ENCODE measurements at places on chromosomes 7 and 10.
A peak's percentile ranks its signal among the peaks of the same experiment; 100 is the strongest.

- H3K36me3 ChIP-seq = no peaks in the 10 kb centered on the region
- H3K4me3 ChIP-seq = no peak overlapping the region
- DNase-seq = no peak
- no peak overlapping the region for H3K27ac ChIP-seq
These were observed 49.6 kb downstream of the GRID1 start for GRCh38 chr10:86316990-86317389.

GRCh38 chr10:99403674-99404073 is 26.8 kb downstream of the GOT1 start:
- H3K27me3 ChIP-seq = no peaks in the 10 kb centered on the region
- no peak for DNase-seq
- H3K27ac ChIP-seq = no peak overlapping the region
- peaks cover 18% of the 10 kb centered on the region for H3K36me3 ChIP-seq
- H3K4me1 ChIP-seq = no peaks in the 10 kb centered on the region

GRCh38 chr7:34902182-34902581 is 135.1 kb downstream of the DPY19L1 start:
- peaks cover 14% of the 10 kb centered on the region for H3K4me1 ChIP-seq
- H3K36me3 ChIP-seq = no peaks in the 10 kb centered on the region
- no peak overlapping the region for H3K4me3 ChIP-seq
- no peak overlapping the region for H3K27ac ChIP-seq

DNA sequence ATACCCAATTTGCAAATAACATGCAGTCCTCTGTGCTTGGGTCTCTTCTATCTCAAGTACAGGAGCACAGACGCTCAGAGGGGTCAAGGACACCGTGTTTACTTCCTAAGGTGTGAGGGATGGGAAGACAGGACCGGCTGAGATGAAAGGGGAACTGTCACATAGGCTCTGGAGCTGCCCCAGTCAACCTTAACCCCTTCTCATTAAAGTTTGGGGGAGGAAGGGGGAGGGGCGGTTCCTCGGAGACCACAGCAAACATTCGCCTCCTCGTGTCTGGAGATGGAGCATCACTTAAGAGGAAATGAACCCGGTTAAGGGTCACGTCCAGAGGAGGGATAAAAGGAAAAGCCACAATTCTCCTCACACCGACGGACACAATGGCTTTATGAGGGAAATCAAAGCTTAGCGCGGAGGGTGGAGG is 1.1 kb downstream of the SH3PXD2A start:
- H3K27ac ChIP-seq = no peak overlapping the region
- H3K27me3 ChIP-seq = peaks cover 47% of the 10 kb centered on the region
- H3K36me3 ChIP-seq = no peaks in the 10 kb centered on the region
- H3K4me1 ChIP-seq = peaks cover 10% of the 10 kb centered on the region
- peak; percentile 69 for DNase-seq

DNA sequence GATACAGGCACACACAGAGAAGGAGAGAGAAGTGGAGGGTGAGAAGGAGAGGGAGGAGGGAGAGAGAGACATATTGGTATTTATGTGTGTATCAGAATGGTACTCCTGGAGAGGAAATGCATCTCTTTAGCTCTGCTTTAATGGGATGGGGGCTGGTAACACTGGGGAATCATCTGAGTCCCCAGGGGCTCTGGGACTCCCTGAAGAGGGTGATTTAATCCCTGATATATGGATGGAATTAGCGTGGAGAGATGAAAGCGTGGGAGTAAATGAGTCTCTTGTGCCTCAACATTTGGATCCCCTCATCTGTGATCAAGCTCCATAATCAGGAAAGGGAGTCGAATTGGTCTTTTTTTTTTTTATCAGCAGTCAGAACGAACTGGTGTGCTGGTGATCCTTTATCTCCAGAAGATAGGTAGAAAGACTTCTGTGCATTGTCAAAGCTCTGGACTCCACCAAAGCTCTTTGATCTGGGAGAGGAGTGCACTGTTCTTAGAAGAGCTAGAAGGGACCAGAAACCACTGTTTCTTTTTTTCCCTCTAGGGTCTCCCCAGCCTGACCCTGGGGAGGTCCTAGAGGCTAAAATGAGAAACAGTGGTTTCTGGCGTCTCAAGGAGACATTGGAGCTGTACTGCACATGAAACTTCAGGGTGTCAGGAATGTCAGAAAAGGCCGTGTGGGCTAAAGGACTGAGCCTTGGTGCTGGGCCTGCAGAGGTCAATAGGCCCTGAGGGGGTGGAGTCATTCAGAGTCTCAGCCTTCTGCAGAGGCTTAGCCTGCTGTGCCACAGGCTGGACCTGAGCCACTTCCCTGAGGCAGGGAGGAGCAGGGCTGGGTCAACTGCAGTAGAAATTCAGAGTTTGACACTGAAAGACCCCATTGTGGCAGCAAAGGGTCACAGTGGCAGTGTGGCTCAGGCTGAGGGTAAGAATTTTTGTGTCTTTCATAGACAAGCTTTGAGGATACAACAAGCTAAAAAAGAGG is 234.4 kb upstream of the SLC26A5 start:
- H3K4me3 ChIP-seq = no peak overlapping the region
- no peaks in the 10 kb centered on the region for H3K36me3 ChIP-seq
- DNase-seq = peak; percentile 9

- no peak overlapping the region for H3K27ac ChIP-seq
- H3K36me3 ChIP-seq = no peaks in the 10 kb centered on the region
- DNase-seq = no peak
- peaks cover 55% of the 10 kb centered on the region for H3K27me3 ChIP-seq
- no peak overlapping the region for H3K4me3 ChIP-seq
These were observed 14.5 kb downstream of the GIMAP5 start for GRCh38 chr7:150751702-150752101.

GRCh38 chr10:4329225-4329624 is 496.8 kb upstream of the AKR1E2 start:
- DNase-seq = no peak
- no peak overlapping the region for H3K4me3 ChIP-seq
- no peaks in the 10 kb centered on the region for H3K4me1 ChIP-seq
- H3K36me3 ChIP-seq = no peaks in the 10 kb centered on the region

DNA sequence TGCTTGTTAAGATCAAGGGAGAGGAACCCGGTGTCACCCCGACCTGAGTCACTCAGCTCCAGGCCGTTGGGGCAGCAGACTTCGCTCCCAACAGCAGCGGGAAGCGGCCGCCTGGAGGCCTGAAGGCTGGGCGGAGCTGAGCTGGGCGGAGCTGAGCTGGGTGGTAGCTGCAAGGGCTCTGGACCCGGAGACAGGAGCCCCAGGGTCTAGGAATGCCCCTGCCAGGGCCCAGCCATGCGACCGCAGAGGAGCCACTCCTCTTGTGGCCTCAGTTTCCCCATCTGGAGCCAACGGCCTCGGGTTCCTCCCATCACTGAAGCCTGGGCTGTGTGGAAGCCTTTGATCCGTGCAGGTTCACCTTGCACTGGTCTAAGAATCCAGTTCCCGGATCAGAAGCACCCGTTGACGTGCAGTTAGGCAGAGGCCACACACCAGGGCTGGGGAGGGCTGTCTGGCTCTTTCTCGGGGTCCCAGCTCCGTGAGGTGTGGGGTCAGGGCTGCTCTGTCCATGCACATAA is 21.9 kb upstream of the DPYSL4 start:
- H3K4me1 ChIP-seq = peaks cover 11% of the 10 kb centered on the region
- peak; percentile 45 for DNase-seq
- H3K36me3 ChIP-seq = no peaks in the 10 kb centered on the region
- H3K4me3 ChIP-seq = no peak overlapping the region
- H3K27me3 ChIP-seq = no peaks in the 10 kb centered on the region

DNA sequence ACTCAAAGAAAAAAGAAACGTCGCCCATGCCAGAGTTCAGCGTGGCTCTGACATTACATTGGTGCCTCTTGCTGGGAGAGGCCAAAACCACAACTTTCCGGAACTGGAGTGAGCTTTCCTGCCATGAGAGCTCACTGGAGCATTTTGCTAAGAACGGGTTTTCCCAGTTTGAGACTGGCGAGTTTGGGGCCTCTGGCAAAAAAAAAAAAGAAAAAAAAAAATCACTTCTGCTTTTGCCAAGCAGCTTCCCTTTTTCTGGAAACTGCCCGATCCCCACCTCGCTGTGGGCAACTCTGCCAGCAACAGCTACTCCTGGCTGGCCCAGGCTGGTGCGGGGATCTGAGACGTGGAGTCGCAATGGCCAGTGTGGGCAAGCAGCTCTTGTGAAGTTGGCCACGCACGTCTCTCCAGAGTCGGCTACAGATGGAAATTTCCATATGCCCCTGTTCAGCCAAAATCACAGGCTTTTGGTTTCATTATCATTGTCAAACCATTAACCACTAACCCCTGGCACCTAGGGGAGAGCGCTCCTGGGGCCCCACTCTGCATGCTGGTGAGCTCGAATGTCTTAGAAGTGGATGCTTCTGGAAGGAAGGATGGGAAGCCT is 25.7 kb downstream of the PRKAG2 start:
- DNase-seq = no peak
- H3K4me3 ChIP-seq = no peak overlapping the region
- H3K4me1 ChIP-seq = no peaks in the 10 kb centered on the region
- H3K36me3 ChIP-seq = no peaks in the 10 kb centered on the region
- H3K27me3 ChIP-seq = no peaks in the 10 kb centered on the region
- H3K27ac ChIP-seq = no peak overlapping the region

GRCh38 chr7:23016345-23017253 is 2.7 kb upstream of the HYCC1 start:
- H3K4me3 ChIP-seq = no peak overlapping the region
- no peak overlapping the region for H3K27ac ChIP-seq
- H3K36me3 ChIP-seq = no peaks in the 10 kb centered on the region

GRCh38 chr7:29254591-29254990 is 60.0 kb downstream of the CHN2 start:
- H3K36me3 ChIP-seq = no peaks in the 10 kb centered on the region
- no peaks in the 10 kb centered on the region for H3K4me1 ChIP-seq
- no peaks in the 10 kb centered on the region for H3K27me3 ChIP-seq
- no peak overlapping the region for H3K27ac ChIP-seq

DNA sequence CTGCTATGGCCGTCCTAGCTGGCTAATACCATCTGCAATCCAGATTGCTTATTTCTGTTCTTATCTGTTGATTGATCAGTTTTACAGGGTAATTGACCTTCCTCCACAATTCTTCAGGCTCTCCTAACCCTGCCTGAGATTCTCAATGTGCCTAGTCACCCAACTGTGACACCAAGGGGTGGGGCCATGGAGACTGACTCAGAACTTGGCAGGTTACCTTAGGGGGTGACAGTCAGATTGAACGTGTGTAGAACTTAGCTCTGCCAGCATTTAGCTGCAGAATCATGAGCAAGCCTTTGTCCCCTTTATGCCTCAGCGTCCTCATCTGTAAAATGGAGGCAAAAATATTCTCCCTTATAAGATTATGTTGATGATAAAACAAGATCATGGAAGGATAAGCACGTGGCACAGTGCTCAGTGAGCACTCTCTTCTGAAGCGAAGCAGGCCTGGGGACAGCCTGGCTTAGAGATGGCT is 19.1 kb upstream of the LEP start:
- no peaks in the 10 kb centered on the region for H3K36me3 ChIP-seq
- no peak overlapping the region for H3K4me3 ChIP-seq
- H3K4me1 ChIP-seq = no peaks in the 10 kb centered on the region
- no peak overlapping the region for H3K27ac ChIP-seq

- H3K4me1 ChIP-seq = peaks cover 38% of the 10 kb centered on the region
- no peak overlapping the region for H3K4me3 ChIP-seq
- peak; percentile 17 for DNase-seq
- no peak overlapping the region for H3K27ac ChIP-seq
- H3K36me3 ChIP-seq = no peaks in the 10 kb centered on the region
These were observed 102.7 kb downstream of the PRTFDC1 start for GRCh38 chr10:24849501-24850299.

GRCh38 chr7:105799006-105799405 is 77.4 kb downstream of the ATXN7L1 start:
- peak; percentile 90 for DNase-seq
- no peak overlapping the region for H3K4me3 ChIP-seq
- no peak overlapping the region for H3K27ac ChIP-seq
- H3K4me1 ChIP-seq = peaks cover 38% of the 10 kb centered on the region
- H3K36me3 ChIP-seq = no peaks in the 10 kb centered on the region

- no peaks in the 10 kb centered on the region for H3K27me3 ChIP-seq
- H3K4me3 ChIP-seq = no peak overlapping the region
- peaks cover 6% of the 10 kb centered on the region for H3K36me3 ChIP-seq
- H3K27ac ChIP-seq = no peak overlapping the region
- no peak for DNase-seq
These were observed 32.4 kb downstream of the NSUN6 start for GRCh38 chr10:18619016-18619415.

GRCh38 chr7:99440195-99440594 is 1.5 kb downstream of the CPSF4 start:
- peak; percentile 19 for DNase-seq
- peaks cover 19% of the 10 kb centered on the region for H3K4me1 ChIP-seq

GRCh38 chr10:110160522-110160921 is 46.9 kb upstream of the MXI1 start:
- H3K27me3 ChIP-seq = peaks cover 84% of the 10 kb centered on the region
- DNase-seq = no peak
- no peak overlapping the region for H3K4me3 ChIP-seq
- no peak overlapping the region for H3K27ac ChIP-seq

- no peaks in the 10 kb centered on the region for H3K27me3 ChIP-seq
- no peak overlapping the region for H3K4me3 ChIP-seq
- no peaks in the 10 kb centered on the region for H3K36me3 ChIP-seq
These were observed 76.1 kb upstream of the POM121L12 start for GRCh38 chr7:52959336-52959735.

GRCh38 chr10:31020209-31020608 is 11.5 kb downstream of the ZNF438 start:
- DNase-seq = no peak
- H3K4me1 ChIP-seq = peaks cover 13% of the 10 kb centered on the region
- H3K36me3 ChIP-seq = no peaks in the 10 kb centered on the region
- no peak overlapping the region for H3K27ac ChIP-seq
- no peak overlapping the region for H3K4me3 ChIP-seq

- H3K4me1 ChIP-seq = no peaks in the 10 kb centered on the region
- no peak overlapping the region for H3K4me3 ChIP-seq
- no peaks in the 10 kb centered on the region for H3K36me3 ChIP-seq
- no peaks in the 10 kb centered on the region for H3K27me3 ChIP-seq
- peak; percentile 37 for DNase-seq
- H3K27ac ChIP-seq = no peak overlapping the region
These were observed 621.9 kb downstream of the ACTR3B start for GRCh38 chr7:153381275-153382040.

DNA sequence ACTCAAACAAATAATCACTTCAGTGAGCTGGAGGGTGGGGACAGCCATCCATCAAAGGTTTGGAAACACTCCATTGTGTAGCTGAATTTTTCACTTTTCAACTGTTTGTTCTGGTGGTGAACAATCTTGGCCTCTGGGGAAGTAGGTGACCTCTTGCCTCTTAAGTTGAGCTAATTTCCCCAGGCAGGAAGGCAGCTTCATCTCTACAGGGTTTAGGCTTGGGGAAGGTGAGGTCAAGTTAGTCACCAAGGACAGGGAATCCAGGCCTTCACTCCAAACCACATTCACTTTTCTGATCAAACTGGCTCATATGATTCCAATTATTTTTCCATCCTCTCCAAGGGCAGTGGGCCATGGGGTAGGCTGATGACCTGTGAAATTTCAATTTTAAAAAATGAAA is 138.3 kb upstream of the HABP2 start:
- peaks cover 22% of the 10 kb centered on the region for H3K4me1 ChIP-seq
- peaks cover under 1% of the 10 kb centered on the region for H3K27me3 ChIP-seq
- no peak overlapping the region for H3K27ac ChIP-seq
- no peaks in the 10 kb centered on the region for H3K36me3 ChIP-seq
- no peak for DNase-seq
- no peak overlapping the region for H3K4me3 ChIP-seq

GRCh38 chr10:101902032-101902819 is 58.6 kb upstream of the KCNIP2 start:
- peak; percentile 61 for DNase-seq
- H3K4me3 ChIP-seq = no peak overlapping the region
- H3K36me3 ChIP-seq = no peaks in the 10 kb centered on the region
- peaks cover 24% of the 10 kb centered on the region for H3K4me1 ChIP-seq
- H3K27ac ChIP-seq = peak overlapping the region; percentile 69

GRCh38 chr10:110042891-110043290 is 35.1 kb downstream of the ADD3 start:
- no peak for DNase-seq
- H3K27me3 ChIP-seq = no peaks in the 10 kb centered on the region
- H3K4me1 ChIP-seq = peaks cover 11% of the 10 kb centered on the region
- no peak overlapping the region for H3K27ac ChIP-seq
- H3K36me3 ChIP-seq = 0 out of 2 replicates have a peak, but pooled peaks cover under 1% of the 10 kb centered on the region
